SW480 (cell line): ENCODE measurements at places on chromosomes 12 and 14.
A peak's percentile ranks its signal among the peaks of the same experiment; 100 is the strongest.

DNA sequence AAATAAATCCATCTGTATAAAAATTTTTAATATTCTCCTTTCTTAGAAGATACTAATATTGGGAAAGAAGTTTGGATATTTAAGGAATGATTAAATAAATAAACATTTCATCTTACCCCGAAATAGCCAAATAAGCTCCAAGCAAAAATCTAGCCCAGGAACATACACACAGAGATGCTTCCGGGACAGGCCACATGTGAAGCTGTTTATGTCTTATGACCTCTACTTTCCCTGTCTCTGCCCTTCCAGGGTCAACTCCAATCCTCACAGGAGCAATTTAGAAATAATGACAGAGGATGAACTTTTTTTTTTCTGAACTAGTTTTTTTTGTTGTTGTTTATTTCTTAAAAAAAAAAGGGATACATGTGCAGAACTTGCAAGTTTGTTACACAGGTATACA lies 89.4 kb downstream of the BTG1 start:
- DNase-seq = no peak

- no peak for DNase-seq
Observed at GRCh38 chr14:58397156-58397555, 1.4 kb downstream of the TOMM20L start.

- no peak for DNase-seq
Observed at GRCh38 chr12:89453121-89453978, 71.2 kb downstream of the GALNT4 start.

GRCh38 chr14:92946847-92947545 lies 24.0 kb downstream of the CHGA start:
- DNase-seq = no peak

DNA sequence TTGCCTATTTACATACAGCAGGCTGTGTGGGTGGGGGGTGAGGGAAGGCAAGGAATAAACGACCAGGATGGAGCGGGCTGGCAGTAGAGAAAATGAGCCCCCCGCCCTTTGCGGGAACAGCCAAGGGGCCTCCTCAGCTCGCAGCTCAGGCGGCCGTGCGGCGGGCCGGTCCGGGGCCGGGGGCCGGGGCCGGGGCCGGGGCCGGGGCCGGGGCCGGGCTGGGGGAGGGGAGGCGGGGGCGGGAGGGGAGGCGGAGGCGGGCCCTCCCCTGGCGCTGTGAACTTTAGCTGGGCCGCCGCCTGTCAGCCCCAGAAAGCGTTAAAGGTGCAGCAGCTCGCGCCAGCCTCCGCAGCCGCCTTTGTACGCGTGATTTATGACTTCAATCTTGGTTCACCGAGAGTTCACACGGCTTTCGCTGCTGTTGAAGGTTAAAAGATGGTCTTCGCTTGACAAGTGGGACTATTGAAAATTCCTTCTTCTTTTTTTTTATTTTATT lies 28.8 kb downstream of the HOXC4 start:
- DNase-seq = peak; percentile 36

- DNase-seq = peak; percentile 97
Observed at GRCh38 chr14:54773171-54774006, 129.2 kb downstream of the GCH1 start.

DNA sequence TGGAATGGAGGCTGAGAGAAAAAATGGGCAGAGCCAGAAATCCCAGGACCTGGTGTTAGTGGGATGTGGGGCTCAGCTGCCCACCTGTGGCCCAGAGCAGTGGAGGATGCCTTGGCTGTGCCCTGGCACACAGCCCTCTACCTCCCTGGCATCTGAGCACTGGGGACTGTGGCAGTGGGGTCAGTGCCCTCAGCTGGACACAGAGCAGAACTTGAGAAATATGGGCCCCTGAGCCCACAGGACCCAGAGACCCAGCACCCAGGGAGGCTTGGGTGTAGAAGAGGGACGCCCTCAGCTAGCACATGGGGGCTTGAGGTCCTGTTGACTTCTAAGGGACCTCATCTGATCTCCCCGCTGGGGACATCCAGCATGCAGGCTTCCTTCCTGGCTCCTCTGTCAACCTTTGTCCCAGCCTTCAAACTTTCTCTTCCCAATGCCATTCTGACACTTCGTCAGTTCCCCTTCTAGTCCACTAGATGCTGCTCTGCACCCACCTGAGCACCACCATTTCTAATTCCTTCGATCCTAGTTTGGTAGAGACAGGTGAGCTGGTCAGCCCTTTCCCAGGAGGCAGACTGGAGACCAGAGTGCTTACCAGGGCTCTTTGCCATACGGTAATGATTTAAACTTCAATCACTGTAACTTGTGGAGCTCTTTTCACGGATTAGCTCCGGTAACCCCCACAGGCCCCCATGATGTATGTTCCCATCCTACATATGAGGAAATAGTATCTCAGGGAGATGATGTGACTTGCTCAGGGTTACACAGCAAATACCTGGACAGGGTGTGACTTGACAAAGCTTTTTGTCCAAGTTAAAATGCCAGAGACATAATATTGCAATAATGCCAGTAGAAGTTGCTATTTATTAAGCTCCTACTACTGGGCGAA lies 143.7 kb downstream of the ASCL4 start:
- peak; percentile 76 for DNase-seq

DNA sequence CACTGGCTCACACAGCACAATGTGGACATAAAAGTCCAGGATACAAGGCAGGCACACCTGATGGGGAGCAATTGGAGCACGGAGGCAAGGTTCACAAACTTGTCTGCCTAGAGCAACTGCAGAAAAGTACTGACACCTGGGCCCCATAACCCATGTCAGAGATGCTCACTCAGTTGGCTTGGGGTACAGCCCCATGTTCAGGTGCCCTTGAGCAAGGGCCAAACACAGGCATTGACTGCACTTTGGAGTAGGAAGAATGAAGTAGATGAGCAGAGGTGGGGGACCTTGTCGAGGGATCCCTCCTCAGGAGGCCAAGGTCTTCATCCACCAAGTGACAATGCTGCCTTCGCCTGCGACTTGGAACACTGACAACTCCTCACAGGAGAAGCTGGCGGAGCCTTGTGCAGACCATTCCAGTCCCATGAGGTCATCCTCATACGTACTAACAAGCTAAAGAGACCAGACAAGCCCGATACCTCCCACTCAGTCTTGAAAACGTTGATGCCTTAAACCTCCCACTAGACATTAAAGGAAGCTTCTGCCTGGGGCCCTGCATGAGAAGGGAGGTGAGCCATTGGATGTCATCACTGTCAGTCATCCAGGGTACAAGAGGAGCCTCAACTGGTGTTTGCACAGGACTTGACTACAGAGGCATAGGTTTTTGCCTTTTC lies 42.5 kb upstream of the C14orf180 start:
- peak; percentile 31 for DNase-seq

DNA sequence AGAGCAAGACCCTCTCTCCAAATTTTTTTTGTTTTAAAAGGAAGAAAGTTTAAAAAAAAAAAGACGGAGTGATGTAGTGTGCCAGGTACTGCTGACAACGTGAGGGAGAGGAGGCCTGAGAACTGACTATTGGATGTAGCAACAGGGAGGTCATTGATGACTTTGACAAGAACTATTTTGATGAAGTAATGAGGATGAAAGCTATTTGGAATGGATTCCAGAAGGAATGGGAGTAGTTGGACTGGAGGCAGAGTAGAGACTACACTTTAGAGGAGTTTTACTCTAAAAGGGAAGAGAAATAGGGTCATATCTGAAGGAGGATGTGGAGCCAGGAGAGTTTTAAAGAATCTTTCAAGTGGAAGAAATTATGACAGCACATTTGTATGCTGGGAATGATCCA lies 27.8 kb upstream of the SLC38A2 start:
- no peak for DNase-seq

- no peak for DNase-seq
Observed at GRCh38 chr14:29741909-29742401, 185.7 kb downstream of the PRKD1 start.

- no peak for DNase-seq
Observed at GRCh38 chr12:96466939-96467751, 22.2 kb upstream of the CFAP54 start.

DNA sequence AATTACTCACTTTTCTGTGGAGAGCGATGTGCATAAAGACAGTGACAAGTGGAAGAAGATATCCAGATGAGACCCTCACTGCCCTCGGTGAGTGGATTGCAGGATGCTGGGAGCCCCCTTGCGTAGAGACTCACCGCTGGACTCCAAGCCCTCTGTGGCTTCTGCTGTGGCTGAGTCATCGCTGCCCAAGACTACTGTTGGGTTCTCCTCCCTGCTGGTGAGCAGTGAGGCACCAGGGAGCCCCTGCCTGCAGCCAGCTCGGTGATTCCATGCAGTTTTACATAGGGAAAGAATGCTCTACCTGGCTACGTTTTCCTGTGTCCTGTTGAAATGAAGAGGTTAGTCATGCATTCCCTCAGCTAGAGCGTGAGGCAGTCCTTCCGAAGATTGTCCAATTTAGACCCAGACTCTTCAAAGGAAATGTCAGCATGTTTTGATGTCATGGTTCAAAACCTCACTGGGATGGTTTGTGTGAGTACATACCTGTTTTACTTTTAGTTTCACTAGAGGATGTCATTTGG lies 28.2 kb downstream of the TRAF3 start:
- peak; percentile 84 for DNase-seq
